LoVo (cell line): ENCODE measurements at places on chromosomes 4 and X.
A peak's percentile ranks its signal among the peaks of the same experiment; 100 is the strongest.

- DNase-seq, result no peak
These were observed 295.8 kb upstream of the SLC7A11 start for GRCh38 chr4:138537731-138538490.

- DNase-seq, result no peak
These were observed 68.5 kb downstream of the NPNT start for GRCh38 chr4:105963461-105964400.

DNA sequence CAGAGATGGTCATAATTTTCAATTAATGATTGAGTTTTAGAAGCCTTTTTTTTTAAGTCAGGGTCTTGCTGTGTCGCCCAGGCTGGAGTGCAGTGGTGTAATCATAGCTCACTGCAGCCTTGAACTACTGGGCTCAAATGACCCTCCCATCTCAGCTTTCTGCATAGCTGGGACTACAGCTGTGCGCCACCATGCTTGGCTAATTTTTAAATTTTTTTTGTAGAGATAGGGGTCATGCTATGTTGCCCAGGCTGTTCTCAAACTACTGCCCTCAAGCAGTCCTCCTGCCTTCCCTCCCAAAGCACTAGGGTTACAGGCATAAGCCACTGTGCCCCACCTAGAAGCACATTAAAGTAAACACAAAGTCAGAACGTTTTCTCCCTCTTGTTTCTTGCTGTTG, 51.7 kb downstream of the HTT-AS start:
- DNase-seq, result no peak

DNA sequence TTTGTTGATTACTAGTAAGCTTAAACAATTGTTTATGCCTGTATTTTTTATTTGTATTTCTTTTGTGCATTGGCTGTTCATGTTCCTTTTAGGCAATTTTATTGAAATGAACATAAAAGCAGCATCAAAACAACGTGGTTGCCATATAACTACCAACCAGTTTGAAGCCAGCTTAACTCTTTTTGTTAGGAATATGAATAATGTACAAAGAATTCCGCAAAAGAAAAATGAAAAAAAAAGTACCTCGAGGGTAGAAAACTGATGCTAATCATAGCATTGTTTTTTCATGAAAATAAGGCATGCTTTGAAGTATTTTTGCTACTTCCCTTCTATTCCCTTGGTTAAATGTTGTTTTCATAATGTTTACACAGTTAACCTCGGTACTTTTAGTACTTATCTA, 1024.0 kb upstream of the SLIT2 start:
- DNase-seq, result no peak

GRCh38 chrX:151830911-151831310, 81.8 kb upstream of the MAGEA4 start:
- DNase-seq, result no peak

- DNase-seq, result no peak
These were observed 159.8 kb downstream of the OR13H1 start for GRCh38 chrX:131703646-131704045.

- no peak for DNase-seq
These were observed 20.0 kb downstream of the PALLD start for GRCh38 chr4:168516841-168517240.

- DNase-seq, result no peak
These were observed 112.7 kb upstream of the DUSP21 start for GRCh38 chrX:44731160-44731559.

GRCh38 chr4:158172261-158173258, at the start of gene GASK1B:
Gene GASK1B, minus strand, starts transcription at chr4:158173025. Its CDS starts 1,650 bp downstream, at chr4:158171375.
- peak; percentile 62 for DNase-seq

DNA sequence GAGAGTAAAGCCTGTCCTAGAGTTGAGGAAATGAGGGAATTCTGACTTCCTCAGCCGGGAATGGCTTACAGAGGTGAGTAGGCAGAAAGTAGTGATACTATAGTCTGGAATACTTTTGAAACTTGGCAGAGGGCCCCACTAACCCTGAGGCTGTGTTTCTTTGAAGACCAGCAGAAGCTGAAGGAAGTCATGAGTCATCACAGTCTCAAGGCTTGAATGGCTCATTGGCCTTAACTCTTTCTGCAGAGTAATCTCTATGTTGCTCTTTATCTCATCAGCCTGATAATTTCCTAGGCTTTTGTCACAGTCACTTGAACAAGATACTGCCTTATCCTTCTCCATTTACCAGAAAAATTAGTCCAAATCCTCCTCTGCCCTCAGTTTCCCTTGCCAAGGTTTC, 80.8 kb downstream of the ANKRD50 start:
- peak; percentile 87 for DNase-seq

GRCh38 chr4:89069481-89069880, 12.5 kb upstream of the FAM13A start:
- DNase-seq, result no peak

DNA sequence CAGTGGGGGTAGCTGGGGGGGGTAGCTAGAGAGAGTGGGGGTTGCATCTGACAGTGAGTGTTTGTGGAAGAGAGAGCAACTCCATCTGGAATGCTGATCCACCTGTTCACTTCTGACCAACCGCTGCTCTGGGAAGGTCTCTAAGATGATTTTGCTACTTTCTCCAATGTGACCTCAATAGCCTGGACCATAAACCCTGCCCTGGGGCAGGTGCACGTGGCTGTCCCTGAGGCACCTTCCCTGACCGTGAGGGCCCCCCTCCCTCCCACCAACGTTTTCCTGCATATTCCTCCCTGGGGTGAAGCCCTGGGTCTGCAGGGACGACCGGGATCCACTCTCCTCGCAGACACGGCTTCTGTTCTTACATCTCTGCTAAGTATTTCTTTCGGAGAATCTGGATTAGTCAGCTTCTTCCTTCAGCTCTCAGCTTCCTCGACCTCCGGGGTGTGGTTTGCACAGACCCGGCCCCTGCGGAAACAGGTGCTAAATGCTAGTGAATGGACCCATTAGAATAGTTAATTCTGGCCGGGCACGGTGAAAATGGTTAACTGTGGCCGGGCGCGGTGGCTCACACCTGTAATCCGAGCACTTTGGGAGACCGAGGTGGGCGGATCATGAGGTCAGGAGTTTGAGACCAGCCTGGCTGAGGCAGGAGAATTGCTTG, 21.4 kb upstream of the PLCXD1 start:
- DNase-seq, result no peak

GRCh38 chr4:134539729-134540231, 338.2 kb upstream of the PABPC4L start:
- DNase-seq, result no peak

DNA sequence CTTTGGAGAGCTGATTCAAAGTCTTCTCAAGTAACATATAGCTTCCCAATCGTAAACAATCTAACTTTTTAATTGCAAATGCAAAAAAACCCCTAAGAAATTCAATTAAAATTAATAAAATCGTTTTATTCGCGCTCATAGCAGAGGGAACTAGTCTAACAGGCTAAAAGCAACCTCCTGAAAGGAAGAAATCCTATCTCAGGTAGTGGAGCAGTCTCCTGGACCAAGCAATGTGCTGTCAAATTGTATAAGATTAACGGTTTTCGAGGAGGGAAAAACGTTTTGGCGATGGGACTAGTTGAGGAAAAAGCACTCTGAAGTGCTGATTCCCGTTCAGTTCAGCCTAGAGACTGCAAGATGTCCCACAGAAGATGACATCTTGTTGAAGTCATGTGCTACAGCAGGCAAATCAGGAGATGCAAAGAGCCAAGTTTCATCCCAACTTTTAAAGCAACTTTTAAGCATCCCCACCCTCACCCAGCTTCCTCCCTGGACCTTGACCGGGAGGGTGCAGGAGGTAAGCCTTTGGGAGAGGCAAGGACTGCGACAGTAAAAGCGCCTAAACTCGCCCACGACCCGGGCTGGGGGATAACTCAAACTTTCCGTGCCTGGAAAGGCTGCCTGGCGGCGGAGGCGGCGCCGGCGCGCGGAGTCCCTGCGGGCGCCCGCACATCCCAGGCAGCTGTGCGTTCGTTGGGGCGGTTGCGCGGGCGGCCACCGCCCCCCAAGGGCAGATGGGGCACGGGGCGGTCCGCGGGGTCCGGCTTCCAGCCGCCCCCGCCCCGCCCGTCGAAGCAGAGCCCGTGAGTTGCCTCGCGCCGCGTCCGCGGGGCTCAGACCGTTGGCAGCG, 784 bp downstream of the MAP7D3 start:
- peak; percentile 1 for DNase-seq

DNA sequence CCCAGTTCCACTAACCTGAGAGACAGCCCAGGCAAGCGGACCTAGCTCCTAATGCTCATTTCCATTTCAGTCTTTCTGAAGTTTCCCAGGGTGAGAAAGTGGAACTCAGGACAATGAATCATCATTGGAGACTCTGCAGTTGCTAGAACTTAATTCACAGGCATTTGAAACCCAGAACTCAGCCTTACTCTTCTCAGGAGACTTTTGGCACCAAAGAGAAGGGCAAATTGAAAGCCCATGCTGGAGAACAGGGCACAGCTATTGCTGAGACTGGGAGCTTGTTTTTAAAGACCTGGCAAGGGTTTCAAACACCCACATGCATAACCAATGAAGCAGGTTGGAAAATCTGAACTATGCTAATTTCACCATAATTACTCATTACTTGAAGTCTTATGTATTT, 36.0 kb downstream of the BST1 start:
- no peak for DNase-seq

DNA sequence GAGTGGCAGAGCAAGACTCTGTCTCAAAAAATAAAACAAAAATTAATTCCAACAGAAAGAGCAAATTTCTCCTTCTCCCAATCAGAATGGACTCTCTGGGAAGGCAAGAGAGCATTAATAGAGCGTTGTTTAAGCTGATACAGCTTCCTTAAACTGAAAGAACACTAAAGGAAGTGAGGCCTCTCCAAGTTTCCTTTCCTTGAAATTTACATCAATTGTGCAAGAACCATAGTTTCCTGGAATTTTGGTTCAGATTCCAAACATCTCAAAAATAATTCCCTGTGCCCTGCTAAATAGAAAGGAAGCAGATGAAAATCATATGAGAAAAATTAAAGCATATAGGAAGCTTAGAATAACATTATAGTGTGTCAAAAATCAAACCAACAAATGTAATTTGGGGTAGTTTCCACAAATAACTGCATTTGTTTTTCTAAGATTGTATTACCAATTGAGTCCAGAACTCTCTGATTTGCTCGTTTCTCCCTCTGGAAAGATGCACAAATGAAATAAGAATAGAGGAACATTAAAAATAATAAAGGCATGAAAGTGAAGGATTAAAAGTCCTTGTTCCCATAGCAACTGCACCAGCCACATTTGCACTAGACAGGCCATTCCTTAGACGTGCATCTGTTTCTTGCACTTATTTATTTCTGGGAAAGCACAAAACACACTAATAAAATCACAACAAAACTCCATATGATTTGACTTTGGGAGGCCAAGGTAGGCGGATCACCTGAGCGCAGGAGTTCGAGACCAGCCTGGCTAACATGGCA, 3.7 kb upstream of the FAM241A start:
- no peak for DNase-seq

GRCh38 chr4:117135634-117136354, 50.4 kb upstream of the TRAM1L1 start:
- DNase-seq, result no peak

GRCh38 chr4:108783665-108784463, 21.0 kb upstream of the ETNPPL start:
- DNase-seq, result peak; percentile 2

- no peak for DNase-seq
These were observed 35.9 kb downstream of the MOB1B start for GRCh38 chr4:70938086-70938485.

GRCh38 chrX:73561801-73562200, 1.2 kb upstream of the CHIC1 start:
- no peak for DNase-seq

DNA sequence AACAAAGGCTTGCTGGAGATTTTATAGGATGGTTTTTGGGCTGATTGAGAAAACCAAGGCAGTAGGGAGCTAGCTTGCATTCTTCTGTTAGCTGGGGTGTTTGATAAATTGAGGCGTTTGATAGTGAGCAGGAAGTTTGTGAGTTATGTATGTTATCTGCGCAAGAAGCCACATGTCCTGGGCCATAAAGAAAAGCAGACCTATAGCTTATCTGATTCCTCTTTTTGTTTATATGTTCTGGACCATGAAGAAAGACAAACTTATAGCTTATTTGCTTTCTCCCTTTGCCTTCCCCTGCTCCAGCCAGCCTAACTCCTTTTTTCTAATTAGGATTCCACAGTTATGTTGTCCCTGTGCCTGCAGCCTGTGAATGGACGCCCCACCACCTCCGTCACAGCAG, 9.2 kb downstream of the HNRNPH2 start:
- no peak for DNase-seq

DNA sequence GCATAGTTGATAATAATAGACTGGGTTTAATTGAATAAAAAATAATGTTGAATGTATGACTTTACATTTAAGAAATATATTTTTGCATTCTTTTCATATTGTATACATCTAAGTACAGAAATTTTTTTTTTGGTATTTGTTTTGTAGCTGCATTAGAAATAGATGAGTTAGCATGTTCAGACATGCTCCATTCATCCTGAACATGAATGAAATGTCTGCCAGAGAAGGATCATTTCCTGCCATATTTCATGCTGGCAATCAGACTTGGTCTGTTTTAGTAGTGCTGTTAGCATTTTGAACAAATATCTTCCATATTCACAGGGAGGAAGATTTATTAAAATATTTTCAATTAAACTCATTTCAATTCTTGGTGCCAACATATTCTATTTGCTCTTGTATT, 98.9 kb downstream of the FRMPD4 start:
- no peak for DNase-seq

- no peak for DNase-seq
These were observed 81.6 kb upstream of the MID1 start for GRCh38 chrX:10702031-10702430.

DNA sequence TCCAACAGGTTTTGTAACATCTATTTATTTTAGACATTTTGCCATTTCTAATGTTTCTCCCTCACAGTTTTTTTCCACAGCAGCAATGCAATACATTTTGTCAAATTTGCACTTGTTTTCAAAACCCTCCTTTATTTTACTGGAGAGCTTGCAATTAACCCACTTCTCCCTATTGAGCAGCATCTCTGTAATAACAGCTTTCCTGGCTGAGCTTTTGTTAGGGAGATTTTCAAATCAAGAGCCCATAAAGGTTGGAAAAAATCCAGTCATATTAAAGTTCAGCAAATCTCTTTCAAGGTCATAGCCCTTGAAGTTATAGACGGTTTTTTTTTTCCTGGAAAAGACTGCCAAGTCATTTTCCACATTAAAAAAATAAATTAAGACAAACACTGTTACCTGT, 450.6 kb upstream of the TENM3 start:
- no peak for DNase-seq

DNA sequence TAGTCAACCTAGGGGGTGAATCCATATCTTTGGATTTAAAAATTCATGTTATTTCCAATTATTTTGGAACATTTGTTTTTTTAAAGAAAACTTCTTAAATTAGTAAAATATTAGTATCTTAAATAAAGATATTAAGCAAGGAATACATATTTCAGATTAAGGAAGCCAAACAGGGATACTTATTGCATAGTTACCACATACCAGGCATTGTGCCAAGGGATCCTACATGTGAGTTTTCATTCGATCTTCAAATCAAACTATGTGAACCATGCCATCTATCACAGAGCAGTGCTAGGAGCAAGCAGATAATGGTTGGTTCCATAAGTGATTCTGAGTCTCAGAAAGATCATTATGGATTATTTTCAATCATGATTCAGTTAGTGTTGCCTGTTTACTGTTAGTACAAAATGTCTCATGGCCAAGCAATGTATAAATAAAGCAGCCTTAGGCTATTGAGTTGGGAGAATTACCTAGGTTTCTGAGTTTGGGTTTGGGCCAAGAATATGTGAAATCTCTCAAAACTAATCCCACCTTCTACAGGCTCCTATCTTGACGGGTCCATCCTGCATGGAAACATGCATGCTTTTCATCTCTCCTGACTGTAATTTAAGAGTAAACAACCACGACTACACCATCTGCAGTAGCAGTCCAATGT, 176.7 kb downstream of the NPFFR2 start:
- no peak for DNase-seq
